Femur (tissue), 1 donor: ENCODE measurements at places on chromosomes 12 and 14.
A peak's percentile ranks its signal among the peaks of the same experiment; 100 is the strongest.

- DNase-seq, result no peak
Measured at GRCh38 chr14:41749429-41749828, 142.8 kb downstream of the LRFN5 start.

DNA sequence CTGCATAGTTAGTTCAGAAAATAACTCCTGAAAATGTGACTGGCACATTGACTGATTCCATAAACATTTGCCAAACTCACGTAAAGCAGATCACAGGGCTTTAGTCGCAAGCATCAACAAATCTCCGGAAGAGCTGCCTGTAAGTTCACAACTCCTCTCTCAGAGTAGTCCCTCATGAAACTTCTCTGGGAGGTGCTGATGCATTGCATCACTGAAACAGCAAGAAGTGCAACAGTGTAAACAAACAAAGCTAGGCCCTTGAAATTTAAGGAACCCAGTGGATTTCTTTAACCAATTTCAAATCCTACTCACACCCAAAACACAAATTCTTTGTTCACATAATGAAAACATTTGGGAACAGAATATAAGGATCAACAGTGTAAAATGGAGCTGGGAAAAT is 1691.7 kb upstream of the FLRT2 start:
- DNase-seq, result no peak

DNA sequence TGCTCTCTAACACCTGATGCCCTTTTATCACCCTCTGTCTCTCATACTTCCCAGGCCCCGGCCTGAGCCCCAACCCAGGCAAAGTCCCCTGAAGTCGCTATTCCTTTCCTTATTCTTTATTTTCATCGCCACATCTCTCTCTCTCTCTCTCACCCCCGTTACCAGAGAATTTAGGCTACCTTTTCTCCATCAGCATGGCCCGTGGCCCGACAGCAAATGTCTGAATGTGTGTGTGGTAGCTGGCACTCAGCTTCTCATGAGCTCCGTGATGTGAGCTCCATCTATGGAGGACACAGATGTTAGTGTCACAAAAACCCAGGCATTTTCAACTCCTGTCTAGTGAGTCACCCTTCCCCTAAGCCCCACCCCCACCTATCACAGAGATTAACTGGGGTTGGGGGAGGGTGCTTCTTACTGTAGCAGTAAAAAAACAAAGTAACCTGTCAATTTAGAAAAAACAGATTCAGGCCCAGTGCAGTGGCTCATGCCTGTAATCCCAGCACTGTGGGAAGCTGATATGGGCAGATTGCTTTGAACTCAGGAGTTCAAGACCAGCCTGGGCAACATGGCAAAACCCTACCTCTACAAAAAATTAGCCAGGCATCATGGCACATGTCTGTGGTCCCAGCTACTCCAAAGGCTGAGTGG is 53.8 kb downstream of the VCPKMT start:
- DNase-seq, result no peak

DNA sequence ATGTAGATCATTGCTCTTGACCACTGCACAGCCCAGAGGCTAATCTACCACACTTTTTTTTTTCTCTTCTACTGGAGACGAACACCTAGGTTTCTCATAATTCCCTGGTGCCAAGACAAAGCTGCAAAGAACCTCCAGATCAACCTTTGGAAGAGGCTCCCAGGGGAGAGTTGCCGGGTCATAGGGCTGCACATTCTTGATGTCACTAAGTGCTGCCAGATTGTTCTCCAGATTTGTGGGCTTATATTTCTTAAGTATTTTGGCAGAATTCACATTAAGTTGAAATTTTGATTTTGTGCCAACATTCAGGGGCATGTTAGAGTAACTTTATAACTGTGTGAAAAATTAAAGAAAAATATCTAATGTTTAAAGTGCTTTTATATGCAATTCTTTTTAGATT is 13.5 kb upstream of the PDZRN4 start:
- DNase-seq, result no peak

DNA sequence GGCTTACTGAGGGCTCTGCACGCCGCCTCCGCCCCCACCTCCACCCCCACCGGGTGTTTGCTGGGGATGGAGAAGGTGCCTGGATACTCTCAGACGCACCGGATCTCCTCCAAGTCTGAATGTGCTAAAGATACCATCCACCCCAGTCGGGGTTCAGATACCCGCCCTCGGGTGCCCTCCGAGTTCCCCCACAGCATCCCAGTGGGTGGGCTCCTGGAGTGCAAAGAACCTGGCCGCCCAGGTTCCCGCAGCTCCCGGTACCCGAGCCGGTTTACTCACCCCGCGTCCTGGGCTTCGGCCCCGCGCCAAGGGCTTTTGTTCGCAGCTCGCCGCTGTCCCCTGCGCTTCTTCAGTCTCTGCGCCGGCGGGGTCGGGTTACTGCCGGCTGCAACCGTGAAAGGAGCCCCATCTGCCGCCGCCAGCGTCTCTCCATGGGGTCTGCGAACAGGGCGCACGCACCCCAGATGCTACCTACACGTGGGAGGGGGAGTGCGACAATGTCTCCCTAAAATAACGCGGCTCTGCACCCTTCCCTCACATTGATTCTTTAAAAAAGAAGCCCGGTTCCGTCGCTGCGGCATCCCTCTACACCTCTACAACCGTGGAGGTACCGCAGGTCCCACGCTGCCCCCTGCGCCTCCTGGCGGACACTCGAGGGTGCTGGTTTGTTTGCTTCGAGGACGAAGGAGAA is at the start of gene CCDC177:
Gene CCDC177 (minus strand): TSS at position 609 of the 691 bp plus-strand sequence. CDS start 1,249 bp downstream, outside the sequence.
- peak; percentile 52 for DNase-seq

- no peak for DNase-seq
Measured at GRCh38 chr12:82277582-82277981, 80.6 kb downstream of the CCDC59 start.

GRCh38 chr12:5470221-5470620 is 38.3 kb downstream of the NTF3 start:
- no peak for DNase-seq

DNA sequence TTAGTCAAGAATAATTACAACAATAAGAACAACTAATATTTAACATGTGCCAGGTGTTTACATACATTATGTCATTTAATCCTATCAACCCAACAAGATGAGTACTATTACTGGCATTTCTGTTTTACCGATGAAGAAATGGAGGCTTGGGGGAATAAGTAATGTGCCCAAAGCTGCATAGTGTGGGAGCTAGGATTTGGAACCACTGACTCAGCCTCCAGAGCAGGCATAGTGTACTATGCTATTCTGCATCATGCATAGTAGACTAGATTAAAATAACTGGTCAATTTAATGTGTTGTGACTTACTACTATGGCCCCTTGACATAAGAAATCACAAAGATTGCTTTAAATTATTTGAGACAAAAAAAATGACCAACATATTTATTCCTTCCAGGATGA is 9.5 kb downstream of the GPR19 start:
- DNase-seq, result no peak

DNA sequence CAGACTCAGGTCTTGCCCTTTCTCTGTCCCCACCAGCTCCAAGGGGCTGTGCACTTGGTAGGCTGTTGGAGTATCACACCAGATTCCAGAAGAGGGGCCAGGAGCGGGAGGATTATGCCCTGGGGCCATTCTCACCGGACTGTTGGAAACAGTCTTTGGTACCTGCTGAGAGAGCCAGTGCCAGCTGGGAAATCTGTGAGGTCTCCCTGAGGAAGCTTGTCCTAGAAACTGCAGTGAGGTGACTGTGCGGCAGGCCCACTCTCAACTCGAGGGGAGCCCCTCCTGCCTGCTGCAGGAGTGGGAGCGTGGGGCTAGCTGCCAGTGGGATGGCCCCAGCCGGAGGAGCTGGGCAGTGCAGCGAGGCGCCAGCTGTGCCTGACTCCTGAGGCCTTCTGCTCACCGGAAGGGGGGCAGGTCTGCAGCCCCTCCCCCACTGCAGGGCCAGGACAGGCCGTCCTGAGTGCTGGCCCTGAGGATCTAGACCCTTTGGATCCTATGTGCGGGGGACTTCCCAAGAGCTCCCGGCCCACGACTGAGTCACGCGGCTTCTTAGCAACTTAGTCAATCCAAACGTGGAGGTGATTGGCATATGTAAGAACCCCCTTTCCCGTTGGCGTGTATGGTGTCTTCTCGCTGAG is 295.2 kb downstream of the CACNA1C start:
- DNase-seq, result no peak

- DNase-seq, result no peak
Measured at GRCh38 chr12:64090047-64090446, 132.0 kb downstream of the KICS2 start.

DNA sequence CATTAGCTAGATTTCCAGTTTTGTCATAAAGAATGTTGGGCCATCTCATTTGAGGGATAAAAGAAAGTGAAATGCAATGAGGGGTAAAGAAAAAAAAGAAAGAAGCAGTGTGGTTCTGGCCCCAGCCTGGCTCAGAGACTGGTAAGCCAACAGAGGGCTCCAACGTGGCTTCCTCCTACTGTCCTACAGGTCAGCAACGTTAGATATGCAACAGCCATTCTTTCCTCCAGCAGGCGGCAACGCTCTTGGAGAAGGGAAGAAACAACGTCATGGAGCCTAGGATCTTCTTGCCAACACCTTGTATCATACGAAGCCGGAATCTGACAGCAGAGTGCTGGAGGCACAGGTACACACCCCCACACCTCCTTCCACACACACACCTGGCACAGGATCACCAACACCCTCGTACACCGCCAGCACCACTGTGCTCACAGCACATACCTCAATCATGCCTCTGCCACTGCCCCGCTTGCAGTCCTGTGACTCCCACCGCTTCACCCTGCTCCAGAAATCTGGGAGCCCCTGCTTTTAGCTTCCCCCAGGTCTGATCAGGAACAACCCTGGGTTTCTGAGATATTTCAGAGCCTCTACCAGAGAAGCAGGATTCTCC is 102.8 kb downstream of the RPAP3 start:
- no peak for DNase-seq

DNA sequence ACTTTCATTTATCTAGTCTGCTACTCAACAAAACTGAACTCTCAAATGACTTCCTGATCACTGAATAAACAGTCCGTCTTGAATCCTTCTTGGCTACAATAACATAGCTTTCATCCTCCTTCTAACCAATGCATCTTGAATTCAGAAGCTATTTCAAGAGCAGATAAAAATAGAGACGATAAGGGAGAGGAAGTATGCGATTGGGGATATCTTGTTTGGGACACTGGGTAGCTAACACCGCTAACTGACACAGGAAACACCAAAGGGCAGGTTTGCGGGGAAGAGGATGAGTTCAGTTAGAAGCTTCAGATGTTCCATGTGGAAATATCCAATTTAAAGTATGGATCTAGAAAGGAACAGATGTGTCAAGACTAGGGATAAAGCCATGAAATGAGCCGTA is 102.5 kb downstream of the SLC41A2 start:
- DNase-seq, result no peak

- no peak for DNase-seq
Measured at GRCh38 chr14:60064491-60065072, 27.1 kb upstream of the PCNX4 start.
